Uterus (tissue), 4 donors: ENCODE measurements at places on chromosomes 3 and 15. TPM values are rescaled to one million over a fixed set of nuclear protein-coding genes. Genes with fewer than 3 reads are reported as not detected.

GRCh38 chr3:16183601-16184270 lies 9.3 kb downstream of the GALNT15 start:
- no peaks in the 10 kb centered on the region for H3K27me3 ChIP-seq
- peak; percentile 39 for DNase-seq
- H3K27ac ChIP-seq, result peak overlapping the region; percentile 9
- no peak overlapping the region for H3K4me3 ChIP-seq
- H3K36me3 ChIP-seq, result no peaks in the 10 kb centered on the region
- no peaks in the 10 kb centered on the region for H3K4me1 ChIP-seq

Gene DZIP3
- 17.3 TPM for total RNA-seq

DNA sequence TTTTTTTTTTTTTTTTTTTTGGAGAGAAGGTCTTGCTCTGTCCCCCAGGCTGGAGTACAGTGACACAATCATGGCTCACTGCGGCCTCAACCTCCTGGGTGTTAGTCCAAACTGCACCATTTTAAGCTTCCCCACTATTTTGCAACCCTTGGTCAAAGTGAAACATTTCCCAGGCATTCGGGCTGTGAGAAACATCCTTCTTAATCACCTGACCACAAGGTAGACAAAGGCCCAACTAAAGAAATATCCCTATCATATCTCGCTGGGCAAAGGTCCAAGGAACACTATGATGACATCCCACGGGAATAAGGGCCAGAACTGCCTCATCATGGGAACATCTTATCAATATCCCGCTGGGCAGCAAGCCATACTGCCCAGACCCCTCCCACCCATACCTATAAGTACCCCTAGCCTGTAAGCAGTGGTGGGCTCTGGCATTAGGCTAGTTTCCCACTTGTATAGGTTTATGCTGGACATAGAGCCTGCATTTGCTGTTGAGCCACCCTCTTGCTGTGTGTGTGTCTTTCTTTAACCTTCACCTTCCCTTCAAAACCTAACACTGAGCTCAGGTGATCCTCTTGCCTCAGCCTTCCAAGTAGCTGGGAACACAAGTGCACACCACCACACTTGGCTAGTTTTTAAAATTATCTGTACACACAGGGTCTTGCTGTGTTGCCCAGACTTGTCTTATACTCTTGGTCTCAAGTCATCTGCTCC lies 95.2 kb downstream of the SEMA5B start:
- no peak for DNase-seq
- H3K4me3 ChIP-seq, result no peak overlapping the region
- H3K27ac ChIP-seq, result no peak overlapping the region
- no peaks in the 10 kb centered on the region for H3K27me3 ChIP-seq
- H3K36me3 ChIP-seq, result no peaks in the 10 kb centered on the region

- no peak overlapping the region for H3K4me3 ChIP-seq
- DNase-seq, result peak; percentile 23
- no peak overlapping the region for H3K27ac ChIP-seq
- no peaks in the 10 kb centered on the region for H3K27me3 ChIP-seq
These were observed 82.6 kb upstream of the CSPG5 start for GRCh38 chr3:47661121-47661752.

Gene GRIP2
- total RNA-seq, result 1.2 TPM

- H3K27ac ChIP-seq, result no peak overlapping the region
- no peak for DNase-seq
- no peak overlapping the region for H3K4me3 ChIP-seq
- no peaks in the 10 kb centered on the region for H3K4me1 ChIP-seq
These were observed 80.6 kb downstream of the PCOLCE2 start for GRCh38 chr3:142808103-142808917.

Gene NMNAT3
- total RNA-seq, result 2.4 TPM

DNA sequence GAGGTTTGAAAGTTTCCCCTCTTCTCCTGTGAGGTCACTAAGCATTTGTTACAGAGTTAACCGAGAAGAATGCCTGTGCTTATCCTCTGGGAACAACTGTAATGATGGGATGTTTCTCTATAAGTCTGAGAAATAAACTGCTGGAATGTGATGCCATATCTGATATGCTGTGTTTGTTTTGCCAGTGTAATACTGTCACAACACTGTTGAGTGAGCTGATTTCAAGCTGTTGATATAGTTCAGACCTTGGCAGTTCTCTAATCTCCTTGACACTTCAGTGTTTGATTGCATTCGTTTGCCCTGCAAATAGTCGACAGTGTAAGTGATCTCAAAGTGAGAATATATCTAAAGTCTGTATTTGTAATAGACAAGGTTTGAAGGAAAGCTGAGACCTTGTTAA lies 73.3 kb downstream of the PTPRG start:
- no peaks in the 10 kb centered on the region for H3K27me3 ChIP-seq
- H3K4me3 ChIP-seq, result no peak overlapping the region
- H3K27ac ChIP-seq, result no peak overlapping the region
- H3K4me1 ChIP-seq, result no peaks in the 10 kb centered on the region
- no peak for DNase-seq

DNA sequence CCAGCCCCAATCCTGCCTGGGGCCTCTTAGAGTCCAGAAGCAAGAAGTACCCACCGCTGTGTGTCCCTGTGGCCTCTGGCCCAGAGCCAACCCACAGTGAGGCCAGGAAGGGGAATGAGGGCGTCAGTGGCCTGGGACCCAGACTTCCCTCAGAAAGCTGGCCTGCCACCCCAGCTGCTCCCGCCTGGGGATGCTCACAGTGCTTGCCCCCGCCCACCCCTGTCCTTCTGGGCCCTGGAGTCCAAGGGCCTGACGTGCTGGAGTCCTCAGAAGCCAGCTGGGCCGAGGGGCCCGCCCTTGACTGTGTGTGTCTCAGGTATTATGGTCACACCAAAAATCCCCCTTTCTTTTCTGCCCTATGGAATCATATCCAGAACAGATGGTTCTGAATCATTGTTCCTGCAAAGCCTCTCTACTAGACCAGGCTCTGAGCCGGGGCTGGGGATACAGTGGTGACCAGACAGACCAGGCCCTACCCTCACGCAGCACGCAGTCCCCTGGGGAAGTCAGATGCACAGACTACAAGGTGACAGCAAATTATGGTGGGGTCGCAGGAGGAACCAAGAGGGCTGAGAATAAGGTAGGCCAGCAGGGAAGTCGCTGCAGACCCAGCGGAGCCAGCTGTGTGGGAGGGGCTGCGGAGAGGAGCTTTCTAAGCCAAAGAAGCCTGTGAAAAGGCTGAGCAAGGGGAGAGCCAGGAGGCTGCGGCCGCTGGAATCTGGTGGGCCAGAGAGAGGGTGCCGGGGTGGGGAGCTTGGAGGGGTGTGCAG lies 99.1 kb downstream of the VGLL4 start:
- H3K4me1 ChIP-seq, result no peaks in the 10 kb centered on the region
- no peak overlapping the region for H3K4me3 ChIP-seq
- H3K27ac ChIP-seq, result peak overlapping the region; percentile 79

DNA sequence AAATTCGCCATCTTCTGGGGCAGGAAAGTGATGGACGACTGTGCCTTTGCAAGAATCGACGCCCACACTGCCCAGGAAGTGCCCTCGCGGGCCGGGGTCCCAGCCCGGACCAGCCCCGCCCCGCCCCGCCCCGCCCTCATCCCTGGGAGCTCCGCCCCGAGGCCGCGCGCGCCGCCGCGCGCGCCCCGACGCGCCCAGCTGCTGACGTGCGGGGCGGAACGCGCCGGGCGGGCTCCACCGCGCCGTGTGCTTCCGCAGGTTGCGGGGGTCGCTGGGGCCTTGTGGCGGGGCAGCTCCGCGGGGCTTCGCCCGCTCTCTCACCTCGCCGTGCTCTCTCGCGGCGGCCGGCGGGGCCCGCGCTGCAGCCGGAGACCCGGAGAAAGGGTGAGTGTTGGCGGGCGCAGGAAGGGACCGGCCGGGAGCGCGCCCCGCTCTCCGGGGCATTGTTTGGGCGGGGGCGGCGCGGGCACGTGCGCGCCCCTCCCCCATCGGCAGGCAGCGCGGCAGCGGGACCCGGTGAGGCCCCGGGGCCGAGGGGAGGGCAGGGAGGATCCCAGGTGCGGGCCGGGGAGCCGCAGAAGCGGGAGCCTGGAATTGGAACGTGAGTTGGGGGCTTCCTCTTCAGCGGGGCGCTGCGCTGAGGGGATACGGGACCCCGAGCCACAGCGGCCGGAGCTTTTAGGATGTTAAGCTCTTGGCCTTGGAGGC lies at the start of gene YEATS2:
TSS of gene YEATS2 (plus strand) at position 188 of the 708 bp plus-strand sequence. CDS start 17,366 bp downstream, outside the sequence.
- H3K4me3 ChIP-seq, result peak within 1 kb of the TSS; percentile 86
- no peaks in the 10 kb centered on the region for H3K4me1 ChIP-seq
- no peaks in the 10 kb centered on the region for H3K27me3 ChIP-seq
- peak within 1 kb of the TSS; percentile 92 for H3K27ac ChIP-seq
- DNase-seq, result peak; percentile 64

Gene TMEM207
- not detected for total RNA-seq

DNA sequence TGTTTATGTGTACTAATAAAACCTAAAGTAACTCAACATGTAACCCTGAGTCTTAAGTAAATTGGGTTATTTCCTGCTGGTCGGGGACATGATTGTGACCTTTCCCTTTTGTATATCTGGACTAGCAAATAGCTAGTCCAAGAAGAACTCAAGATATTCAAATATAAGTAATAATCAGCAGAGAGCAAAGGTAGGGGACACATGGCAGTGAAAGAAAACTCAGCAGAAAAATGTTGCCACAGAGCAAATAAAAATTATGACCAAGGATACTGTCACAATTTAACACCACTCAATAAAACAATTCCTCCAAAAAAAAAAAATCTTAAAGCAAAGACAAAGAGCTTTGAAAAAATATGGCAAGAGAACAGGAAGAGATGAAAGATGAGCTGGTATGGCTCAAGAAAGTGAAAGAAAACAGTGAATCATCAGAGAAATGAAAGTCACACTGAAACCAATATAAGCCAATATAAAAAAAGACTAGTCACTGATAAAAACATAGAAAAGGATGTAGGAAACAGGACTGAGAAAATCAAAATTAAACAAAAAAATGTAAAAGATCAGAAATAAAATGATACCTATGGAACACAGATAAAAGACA lies 43.4 kb downstream of the HLTF start:
- no peaks in the 10 kb centered on the region for H3K27me3 ChIP-seq
- H3K4me3 ChIP-seq, result no peak overlapping the region
- DNase-seq, result no peak

- H3K27ac ChIP-seq, result no peak overlapping the region
- no peak overlapping the region for H3K4me3 ChIP-seq
- no peaks in the 10 kb centered on the region for H3K4me1 ChIP-seq
- DNase-seq, result no peak
These were observed 3.7 kb downstream of the HRG start for GRCh38 chr3:186669378-186670084.

GRCh38 chr3:184391266-184391665 lies 11.4 kb downstream of the CHRD start:
- no peak overlapping the region for H3K4me3 ChIP-seq
- H3K27me3 ChIP-seq, result no peaks in the 10 kb centered on the region
- H3K4me1 ChIP-seq, result no peaks in the 10 kb centered on the region
- no peak overlapping the region for H3K27ac ChIP-seq
- no peaks in the 10 kb centered on the region for H3K36me3 ChIP-seq
- no peak for DNase-seq

GRCh38 chr3:2810723-2811122 lies 299.5 kb downstream of the IL5RA start:
- no peaks in the 10 kb centered on the region for H3K4me1 ChIP-seq
- H3K27ac ChIP-seq, result no peak overlapping the region
- no peaks in the 10 kb centered on the region for H3K36me3 ChIP-seq
- no peak overlapping the region for H3K4me3 ChIP-seq
- H3K27me3 ChIP-seq, result no peaks in the 10 kb centered on the region

DNA sequence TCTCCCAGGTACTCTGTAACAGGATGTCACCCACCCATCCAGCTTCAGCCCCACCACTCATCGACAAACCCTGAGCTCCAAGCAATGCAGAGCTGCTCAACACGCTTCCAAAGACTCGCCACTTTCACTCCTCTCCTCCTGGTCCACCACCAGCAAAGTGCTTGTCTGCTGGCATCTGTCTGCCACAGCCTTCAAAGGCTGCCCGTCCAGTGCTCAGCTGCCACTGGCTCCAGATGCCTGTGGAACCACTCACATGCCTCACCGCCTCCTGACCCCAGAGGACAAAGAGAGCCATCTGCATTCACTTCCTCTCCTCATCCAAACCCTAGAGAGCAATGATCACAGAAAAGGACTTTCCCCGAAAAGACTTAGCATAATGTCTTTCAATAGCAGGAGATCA lies 109.5 kb upstream of the OCA2 start:
- no peaks in the 10 kb centered on the region for H3K36me3 ChIP-seq
- H3K4me1 ChIP-seq, result no peaks in the 10 kb centered on the region
- H3K4me3 ChIP-seq, result no peak overlapping the region
- H3K27me3 ChIP-seq, result no peaks in the 10 kb centered on the region

DNA sequence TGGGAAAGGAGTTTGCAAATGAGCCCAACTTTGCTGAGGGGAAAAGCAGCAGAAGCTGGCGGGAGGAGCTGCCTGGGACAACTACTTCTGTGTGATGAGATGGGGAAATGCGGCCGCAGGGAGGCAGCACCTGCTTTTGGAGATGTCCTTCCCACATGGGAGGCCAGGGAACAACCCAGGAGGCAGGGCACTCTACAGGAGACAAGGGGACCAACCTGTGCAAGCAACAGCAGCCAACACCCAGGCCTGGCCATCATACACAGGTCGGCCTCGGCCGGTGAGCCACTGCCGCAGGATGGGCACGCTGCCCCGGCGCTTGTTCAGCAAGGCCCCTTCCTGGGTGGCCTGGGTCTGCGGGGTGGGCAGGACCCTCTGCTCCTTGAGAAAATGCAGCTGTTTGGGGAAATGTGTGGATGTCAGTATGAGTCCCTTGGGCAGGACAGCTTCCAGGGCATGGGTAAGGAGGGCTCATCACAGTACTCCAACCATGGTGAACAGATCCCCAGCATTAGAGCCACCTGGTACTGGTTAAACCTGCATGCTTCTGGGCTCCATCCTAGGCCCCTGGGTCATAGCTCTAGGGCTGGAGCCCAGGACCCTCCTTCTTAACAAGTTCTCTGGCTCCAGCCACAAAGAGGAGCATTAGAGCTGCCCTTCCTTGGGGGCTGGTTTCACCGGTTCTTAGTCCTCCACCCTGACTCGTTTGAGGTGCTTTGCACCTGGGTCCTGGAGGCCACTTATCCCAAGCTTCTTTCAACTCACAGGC lies 11.6 kb downstream of the EPB42 start:
- H3K4me1 ChIP-seq, result no peaks in the 10 kb centered on the region
- no peak for DNase-seq
- H3K27ac ChIP-seq, result no peak overlapping the region

DNA sequence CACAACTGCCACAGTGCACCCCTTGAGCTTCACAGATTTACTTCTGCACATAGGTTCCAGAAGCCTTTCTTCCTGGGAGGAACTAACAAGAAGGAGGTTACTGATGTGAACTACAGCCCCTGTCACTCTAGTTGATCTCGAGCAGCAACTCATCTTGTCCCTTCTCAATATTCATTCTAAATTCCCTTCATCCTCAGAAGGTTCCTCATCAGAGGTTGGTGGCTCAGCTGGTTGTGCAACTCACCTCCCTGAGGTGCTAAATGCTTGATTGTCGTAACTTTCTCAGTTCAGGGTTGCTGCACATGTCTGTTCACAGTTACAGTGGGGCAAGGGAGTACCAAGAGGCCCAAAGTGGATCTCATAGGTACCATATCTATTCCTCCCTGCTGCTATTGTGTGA lies 5.7 kb upstream of the A4GNT start:
- H3K36me3 ChIP-seq, result no peaks in the 10 kb centered on the region
- no peak overlapping the region for H3K4me3 ChIP-seq
- no peaks in the 10 kb centered on the region for H3K4me1 ChIP-seq
- DNase-seq, result no peak
- H3K27ac ChIP-seq, result no peak overlapping the region
